Muscle of back (tissue), 13 donors: ENCODE measurements at places on chromosomes 4 and X. TPM values are rescaled to one million over a fixed set of nuclear protein-coding genes. Genes with fewer than 3 reads are reported as not detected.

AREG gene
- 0.35 TPM for polyA plus RNA-seq

DNA sequence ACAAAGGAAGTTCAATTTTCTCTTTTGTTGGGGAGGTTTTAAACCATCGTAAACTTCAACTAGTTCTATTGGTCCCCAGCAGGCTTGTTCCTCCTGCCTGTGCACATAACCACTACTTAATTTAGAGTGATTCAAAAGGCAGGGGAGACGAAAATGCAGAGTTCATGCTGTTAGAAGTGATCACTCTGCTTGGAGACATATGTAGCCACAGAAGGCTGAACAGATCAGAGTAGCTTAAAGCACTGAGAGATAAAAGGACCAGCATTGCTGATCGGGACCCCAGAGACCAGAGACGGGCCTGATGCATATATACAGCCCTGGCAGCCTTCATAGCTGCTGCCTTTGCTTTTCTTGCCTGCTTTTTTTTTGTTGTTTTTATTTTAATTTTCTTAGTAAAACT is 662.0 kb upstream of the CPEB2 start:
- DNase-seq, result no peak

GRCh38 chr4:41622787-41623186 is 84.8 kb downstream of the LIMCH1 start:
- no peak for DNase-seq

- peak; percentile 80 for DNase-seq
These were observed 101.2 kb downstream of the SMIM20 start for GRCh38 chr4:26015133-26015651.

- DNase-seq, result no peak
These were observed 113.2 kb downstream of the ENOX2 start for GRCh38 chrX:130789793-130790192.

DNA sequence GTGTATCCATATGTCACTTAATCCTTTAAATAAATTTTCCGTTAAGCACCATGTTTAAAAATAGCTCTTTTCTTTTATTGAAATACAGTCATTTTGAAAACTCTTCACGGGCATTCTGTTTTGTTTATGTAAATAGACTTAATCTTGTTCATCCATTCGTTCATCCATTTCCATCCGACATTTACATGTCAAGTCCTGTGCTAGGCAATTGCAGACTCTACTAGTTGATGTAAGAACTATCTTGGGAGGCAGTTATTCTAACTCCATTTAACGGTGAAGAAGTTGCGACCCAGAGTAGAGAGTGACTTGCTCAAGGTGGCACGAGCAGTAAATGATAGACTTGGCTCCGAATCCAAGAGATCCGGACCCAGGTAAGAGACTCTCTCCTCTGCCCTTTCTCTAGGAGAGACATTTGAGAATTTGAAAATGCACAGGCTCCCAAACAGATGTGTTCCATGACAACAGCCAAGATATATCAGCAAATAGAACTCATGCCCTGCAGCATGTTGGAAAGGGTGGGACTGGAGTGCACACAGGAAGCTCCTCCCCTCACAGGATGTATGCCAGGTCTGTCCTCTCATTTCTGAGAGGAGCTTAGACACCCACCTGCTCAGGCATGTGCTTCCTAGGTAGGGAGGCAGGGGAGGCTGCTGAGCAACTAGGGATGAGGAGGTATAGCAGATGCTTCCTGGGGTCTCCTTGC is 64.5 kb downstream of the DRD5 start:
- DNase-seq, result no peak

DNA sequence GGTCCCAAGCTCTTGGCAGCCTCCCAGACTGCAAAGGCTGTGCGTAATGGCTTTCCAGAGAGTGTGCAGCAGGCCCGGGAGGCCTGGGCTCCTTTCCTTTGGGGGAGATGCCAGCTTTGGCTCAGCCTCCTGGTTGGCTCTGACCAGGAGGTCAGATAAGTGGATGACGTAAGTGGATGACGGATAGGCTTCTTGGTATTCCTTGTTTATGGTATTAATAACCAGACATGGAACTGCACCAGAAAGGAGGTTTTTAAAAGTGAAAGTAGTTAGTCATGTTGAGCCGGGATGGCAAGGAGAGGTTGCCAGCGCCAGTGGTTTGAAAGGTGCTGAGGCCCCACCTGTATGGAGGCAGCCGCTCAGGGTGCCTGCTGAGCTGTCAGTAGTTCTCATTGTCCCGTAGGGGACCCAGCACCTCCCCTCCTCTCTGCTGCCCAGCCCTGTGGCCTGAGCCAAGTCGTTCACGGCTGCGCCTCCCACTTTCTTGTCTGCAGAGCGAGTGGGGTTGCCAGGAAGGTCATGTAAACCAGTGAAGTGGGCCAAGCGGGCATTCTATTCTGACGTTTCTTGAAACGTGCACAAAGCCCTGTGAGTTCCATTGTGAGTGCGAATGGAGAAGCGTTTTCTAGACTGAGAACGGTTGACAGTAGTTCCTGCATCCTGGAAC is 28.7 kb upstream of the STOX2 start:
- DNase-seq, result peak; percentile 70
